ENCODE measurements at places on chromosomes 7 and 10.

DNA sequence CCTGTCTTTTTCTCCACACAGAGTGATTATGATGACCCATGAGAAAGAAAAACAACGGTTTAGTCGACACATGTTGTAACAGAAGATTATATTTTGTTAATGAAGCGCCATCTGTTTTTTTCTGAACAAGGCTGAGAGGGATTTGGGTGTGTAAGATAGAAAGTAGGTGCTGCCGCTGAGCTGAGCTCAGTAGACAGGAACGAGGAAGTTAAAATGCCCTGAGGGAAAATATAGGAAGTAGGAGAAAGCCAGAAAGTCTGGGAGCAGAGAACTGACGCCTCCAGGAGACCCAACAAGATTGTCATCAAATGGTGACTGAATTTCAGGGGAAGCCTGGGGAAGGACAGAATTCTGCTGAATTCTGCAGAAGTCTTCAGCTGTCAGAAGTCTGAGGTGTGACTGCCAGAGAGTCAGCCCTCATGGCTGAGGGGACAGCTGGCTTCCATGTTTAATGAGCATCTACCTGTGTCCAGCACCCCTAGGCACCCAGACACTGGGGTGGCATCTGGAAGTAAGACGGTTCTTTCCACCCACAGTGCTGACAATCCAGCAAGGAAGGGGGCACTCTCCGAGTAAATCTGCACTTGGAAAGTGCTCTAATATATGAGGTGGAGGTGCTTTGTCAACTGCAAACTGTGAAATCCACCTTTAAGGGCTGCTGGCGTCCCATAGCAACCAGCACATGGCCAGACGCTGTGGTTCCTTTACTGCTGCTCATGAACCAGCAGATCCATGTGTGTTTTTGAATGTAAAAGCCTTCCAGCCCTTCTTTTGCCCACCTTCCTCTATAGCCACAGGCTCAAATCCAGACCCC is 12.5 kb upstream of the TSPAN15 start:
- no peaks in the 10 kb centered on the region for H3K27me3 ChIP-seq
- no peak overlapping the region for H3K27ac ChIP-seq
- no peak for DNase-seq
- no peaks in the 10 kb centered on the region for H3K4me1 ChIP-seq
- no peak overlapping the region for H3K4me3 ChIP-seq
- H3K36me3 ChIP-seq = no peaks in the 10 kb centered on the region

DNA sequence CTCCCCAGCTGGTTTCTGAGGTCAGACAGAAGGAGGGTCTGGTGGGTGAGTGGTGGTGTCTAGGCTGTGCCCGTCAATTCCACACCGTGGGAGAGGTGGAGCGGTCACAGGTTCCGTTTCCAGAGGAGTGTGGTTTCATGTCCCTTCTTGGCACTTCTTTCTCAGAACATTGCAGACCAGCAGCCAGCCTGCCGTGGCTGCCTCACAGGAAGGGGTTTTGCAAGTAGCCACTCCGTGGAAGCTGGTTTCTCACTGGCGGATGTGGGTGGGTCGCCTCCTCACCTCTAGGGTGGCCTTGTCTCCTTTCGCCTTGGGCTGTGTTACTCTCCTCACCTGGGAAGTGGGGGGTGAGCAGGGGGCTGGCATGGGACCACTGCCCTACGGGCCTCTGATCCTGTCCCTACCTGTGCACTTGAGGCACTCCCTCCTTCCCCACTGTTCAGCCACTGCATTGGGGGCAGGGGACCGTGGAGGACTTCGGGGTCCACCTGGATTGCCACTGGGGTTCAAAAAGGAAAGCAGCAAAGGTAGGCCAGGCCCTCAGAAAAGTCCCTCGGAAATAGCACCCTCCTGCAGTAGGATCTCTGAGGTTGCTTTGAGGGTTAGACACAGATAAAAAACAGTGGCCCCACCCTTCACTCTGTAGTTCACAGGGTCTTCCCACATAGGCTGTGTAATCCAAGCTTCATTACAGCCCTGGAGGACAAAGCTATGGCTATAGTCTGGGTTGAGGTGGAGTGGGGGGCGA is 33.9 kb downstream of the TSPAN14 start:
- H3K36me3 ChIP-seq = peaks cover 57% of the 10 kb centered on the region
- no peak overlapping the region for H3K27ac ChIP-seq
- no peaks in the 10 kb centered on the region for H3K27me3 ChIP-seq
- DNase-seq = no peak
- peaks cover 17% of the 10 kb centered on the region for H3K4me1 ChIP-seq

DNA sequence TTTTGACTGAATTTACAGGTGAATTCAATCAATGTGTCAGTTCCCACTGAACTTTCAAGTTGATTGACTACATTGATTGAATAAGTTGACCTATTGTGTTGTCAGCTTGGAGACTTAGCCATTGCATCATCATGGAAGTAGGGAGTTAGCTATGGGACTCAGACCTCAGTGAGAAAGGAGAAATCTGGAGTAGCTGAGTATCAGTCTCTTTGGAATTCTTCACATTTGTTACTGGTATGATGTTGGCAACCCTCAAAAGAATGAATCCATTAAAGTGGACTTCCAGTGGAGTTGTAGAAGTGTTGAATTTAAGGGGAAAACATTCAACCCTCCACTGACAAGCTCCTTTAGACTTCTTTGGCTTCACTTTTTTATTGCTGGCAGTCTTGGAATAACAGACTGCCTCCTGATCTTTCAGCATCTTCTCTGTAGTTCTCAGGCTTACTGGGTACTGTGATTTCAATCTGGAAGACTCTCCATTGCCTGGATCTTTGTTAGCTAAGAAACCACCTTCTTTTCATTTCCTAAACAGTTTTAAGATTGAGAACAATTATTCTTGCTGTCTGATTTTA is 160.3 kb upstream of the NRP1 start:
- H3K27ac ChIP-seq = no peak overlapping the region
- DNase-seq = no peak
- H3K36me3 ChIP-seq = no peaks in the 10 kb centered on the region
- no peak overlapping the region for H3K4me3 ChIP-seq

- no peak overlapping the region for H3K4me3 ChIP-seq
- no peak for DNase-seq
- H3K27me3 ChIP-seq = no peaks in the 10 kb centered on the region
- no peak overlapping the region for H3K27ac ChIP-seq
Measured at GRCh38 chr7:37960483-37960882, 40.0 kb downstream of the EPDR1 start.

GRCh38 chr7:128939861-128940410 is 2.2 kb downstream of the IRF5 start:
- no peak overlapping the region for H3K4me3 ChIP-seq
- no peak for DNase-seq

- DNase-seq = no peak
- H3K27ac ChIP-seq = no peak overlapping the region
- H3K27me3 ChIP-seq = no peaks in the 10 kb centered on the region
- no peak overlapping the region for H3K4me3 ChIP-seq
- no peaks in the 10 kb centered on the region for H3K36me3 ChIP-seq
- H3K4me1 ChIP-seq = peaks cover 6% of the 10 kb centered on the region
Measured at GRCh38 chr10:62620491-62620890, 184.0 kb upstream of the ADO start.

DNA sequence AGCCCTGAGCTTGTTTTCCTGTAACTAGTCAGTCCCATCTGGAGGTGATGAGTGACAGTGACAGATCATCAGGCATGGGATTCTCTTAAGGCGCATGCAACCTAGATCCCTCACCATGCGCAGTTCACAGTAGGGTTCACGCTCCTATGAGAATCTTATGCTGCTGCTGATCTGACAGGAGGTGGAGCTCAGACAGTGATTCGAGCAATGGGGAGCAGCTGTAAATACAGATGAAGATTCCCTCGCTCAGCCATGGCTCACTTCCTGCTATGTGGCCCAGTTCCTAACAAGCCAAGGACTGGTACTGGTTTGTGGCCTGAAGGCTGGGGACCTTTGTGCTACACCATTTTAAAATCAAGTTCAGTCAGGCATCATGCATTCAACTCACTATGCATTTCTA is 221.7 kb downstream of the KIAA1217 start:
- H3K36me3 ChIP-seq = peaks cover 5% of the 10 kb centered on the region
- H3K27ac ChIP-seq = no peak overlapping the region
- no peak for DNase-seq
- H3K27me3 ChIP-seq = no peaks in the 10 kb centered on the region
- no peak overlapping the region for H3K4me3 ChIP-seq

- H3K27ac ChIP-seq = no peak overlapping the region
- peaks cover 100% of the 10 kb centered on the region for H3K27me3 ChIP-seq
- no peak for DNase-seq
- no peaks in the 10 kb centered on the region for H3K36me3 ChIP-seq
- peaks cover 10% of the 10 kb centered on the region for H3K4me1 ChIP-seq
Measured at GRCh38 chr10:101230183-101230917, 1.1 kb upstream of the LBX1 start.

- H3K4me1 ChIP-seq = no peaks in the 10 kb centered on the region
- no peaks in the 10 kb centered on the region for H3K36me3 ChIP-seq
- H3K27ac ChIP-seq = no peak overlapping the region
- no peak for DNase-seq
Measured at GRCh38 chr7:33562996-33563395, 342.3 kb upstream of the BMPER start.

DNA sequence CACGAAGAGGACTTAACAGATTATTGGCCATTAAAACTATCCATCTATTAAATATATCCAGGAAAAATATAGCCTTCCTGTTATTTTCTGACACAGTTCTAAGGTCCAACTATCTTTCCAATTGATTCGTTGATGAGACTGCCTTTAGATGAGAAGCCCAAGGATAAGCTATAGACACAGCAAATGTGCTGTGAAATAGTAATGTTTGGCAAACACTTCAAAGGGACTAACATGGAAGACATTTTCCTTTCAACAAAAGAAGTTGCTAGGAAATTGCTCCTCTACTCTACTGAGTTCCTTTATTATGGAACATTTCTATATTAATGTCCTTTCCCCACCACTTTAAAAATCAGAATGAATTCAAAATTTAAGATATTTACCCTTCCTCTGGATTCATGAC is 38.5 kb downstream of the CCDC186 start:
- DNase-seq = no peak
- H3K4me1 ChIP-seq = no peaks in the 10 kb centered on the region
- H3K27ac ChIP-seq = no peak overlapping the region
- H3K4me3 ChIP-seq = no peak overlapping the region
- H3K27me3 ChIP-seq = no peaks in the 10 kb centered on the region

- no peak for DNase-seq
- H3K4me1 ChIP-seq = no peaks in the 10 kb centered on the region
- no peaks in the 10 kb centered on the region for H3K36me3 ChIP-seq
- H3K4me3 ChIP-seq = no peak overlapping the region
Measured at GRCh38 chr10:111142092-111142768, 65.4 kb downstream of the ADRA2A start.

DNA sequence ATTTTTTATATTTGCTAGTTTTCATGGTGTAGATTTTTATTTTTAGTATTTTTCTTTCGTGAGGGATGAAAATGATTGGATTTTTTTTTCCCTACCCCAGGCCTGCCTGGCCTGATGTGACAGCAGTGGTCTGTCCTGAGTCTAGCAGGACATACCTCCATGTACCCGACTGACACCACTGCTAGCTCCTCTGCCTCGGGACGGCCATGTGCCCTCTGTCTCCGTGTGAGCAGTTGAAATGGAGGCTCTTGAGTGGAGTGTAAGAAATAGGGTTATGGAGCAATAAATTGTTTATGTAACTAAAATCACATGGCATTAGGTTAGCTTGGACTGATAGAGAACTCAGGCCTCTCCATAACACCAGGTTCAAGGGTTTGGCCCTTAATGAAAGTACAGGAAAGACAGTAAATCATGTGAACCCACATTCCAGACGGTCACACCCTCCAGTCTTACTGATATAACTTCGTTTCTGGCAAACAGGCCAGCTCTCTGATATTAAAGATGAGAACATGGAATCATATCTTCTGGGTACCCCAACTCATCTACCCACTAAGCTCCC is 734.1 kb downstream of the KCNMA1 start:
- H3K27ac ChIP-seq = no peak overlapping the region
- H3K4me3 ChIP-seq = no peak overlapping the region
- no peaks in the 10 kb centered on the region for H3K27me3 ChIP-seq

GRCh38 chr10:35720366-35720765 is 78.3 kb upstream of the FZD8 start:
- no peaks in the 10 kb centered on the region for H3K4me1 ChIP-seq
- DNase-seq = no peak
- no peak overlapping the region for H3K4me3 ChIP-seq
- no peaks in the 10 kb centered on the region for H3K27me3 ChIP-seq
- no peak overlapping the region for H3K27ac ChIP-seq

GRCh38 chr10:11286261-11286852 is 268.7 kb downstream of the CELF2 start:
- no peak for DNase-seq
- no peak overlapping the region for H3K27ac ChIP-seq
- no peaks in the 10 kb centered on the region for H3K27me3 ChIP-seq
- H3K4me1 ChIP-seq = no peaks in the 10 kb centered on the region
- no peak overlapping the region for H3K4me3 ChIP-seq
- peaks cover 3% of the 10 kb centered on the region for H3K36me3 ChIP-seq

GRCh38 chr10:62341419-62341818 is 32.8 kb upstream of the ZNF365 start:
- no peaks in the 10 kb centered on the region for H3K27me3 ChIP-seq
- DNase-seq = no peak
- H3K4me1 ChIP-seq = no peaks in the 10 kb centered on the region

GRCh38 chr10:92241158-92241500 is 49.7 kb downstream of the CPEB3 start:
- H3K27ac ChIP-seq = peak overlapping the region; percentile 66
- H3K4me1 ChIP-seq = peaks cover 3% of the 10 kb centered on the region
- H3K4me3 ChIP-seq = no peak overlapping the region

GRCh38 chr7:139874302-139874629 is 45.2 kb downstream of the TBXAS1 start:
- no peaks in the 10 kb centered on the region for H3K27me3 ChIP-seq
- no peak for DNase-seq
- H3K4me3 ChIP-seq = no peak overlapping the region

DNA sequence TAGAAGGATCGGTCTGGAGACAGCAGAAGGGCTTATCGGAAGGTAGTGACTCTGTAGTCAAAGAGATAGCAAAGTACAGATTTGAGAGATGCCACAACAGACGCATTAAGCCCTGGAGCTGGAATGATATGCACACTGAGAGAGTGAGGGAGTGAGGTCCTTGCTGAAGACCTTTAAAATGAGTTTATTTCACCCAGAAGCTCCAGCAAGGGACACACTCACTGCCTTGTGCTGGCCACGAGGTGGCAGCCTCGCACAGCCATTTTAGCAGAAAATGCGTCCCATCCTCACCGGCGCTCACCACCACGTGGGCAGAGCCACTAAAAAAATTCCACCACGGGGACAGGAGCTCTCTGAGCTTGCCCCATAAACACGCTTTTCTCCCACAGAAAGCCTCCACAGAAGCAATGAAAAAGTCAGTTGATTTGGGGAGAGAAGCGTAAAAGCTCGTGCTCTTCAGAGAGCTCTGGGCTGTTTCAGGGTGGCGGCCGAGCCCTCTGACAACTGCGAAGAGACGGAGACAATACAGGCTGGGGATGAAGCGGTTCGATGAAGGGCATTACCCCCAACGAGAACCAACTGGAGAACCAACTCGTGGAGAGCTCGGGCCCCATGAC is 163.0 kb upstream of the KLF14 start:
- no peak overlapping the region for H3K4me3 ChIP-seq
- H3K4me1 ChIP-seq = peaks cover 6% of the 10 kb centered on the region
- no peaks in the 10 kb centered on the region for H3K36me3 ChIP-seq
- no peaks in the 10 kb centered on the region for H3K27me3 ChIP-seq

GRCh38 chr10:132554991-132555647 is 17.5 kb downstream of the INPP5A start:
- no peak overlapping the region for H3K4me3 ChIP-seq
- H3K27ac ChIP-seq = no peak overlapping the region
- H3K4me1 ChIP-seq = no peaks in the 10 kb centered on the region

Measured in neuronal stem cell (in vitro differentiated cells).